Head of caudate nucleus (tissue), 42 donors: ENCODE measurements at places on chromosomes 5 and 9.
A peak's percentile ranks its signal among the peaks of the same experiment; 100 is the strongest.

- DNase-seq: no peak
Measured at GRCh38 chr5:132641241-132641723, 16.7 kb upstream of the IL13 start.

DNA sequence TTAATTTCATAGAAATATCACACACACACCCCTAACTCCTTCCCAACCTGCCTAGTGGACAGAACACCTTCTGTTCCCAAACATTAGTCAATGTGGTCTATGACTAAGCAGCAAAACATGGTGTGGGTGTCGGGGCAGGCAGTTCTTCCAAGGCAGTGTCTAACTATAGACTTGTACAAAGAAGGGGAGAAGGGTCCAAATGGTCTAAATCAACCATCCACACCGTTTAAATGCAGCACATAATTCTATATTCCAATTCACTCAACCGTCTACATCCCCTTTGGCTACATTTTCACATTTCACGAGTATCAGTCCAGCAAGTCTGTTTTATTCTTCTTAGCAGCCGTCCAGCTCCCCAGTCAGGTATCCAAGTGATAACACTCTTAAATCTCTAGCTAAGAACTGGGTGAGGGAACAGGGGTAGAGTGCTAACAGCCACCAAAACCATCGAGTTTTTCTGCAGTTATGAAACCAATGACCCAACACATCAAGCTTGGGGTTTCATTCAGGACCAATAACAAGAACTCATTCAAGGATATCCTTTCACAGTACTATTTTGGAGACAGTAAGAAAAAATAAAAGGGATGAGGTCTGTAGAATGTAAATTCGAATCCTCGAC is 3.3 kb downstream of the ZNF608 start:
- no peak for DNase-seq

- DNase-seq: no peak
Measured at GRCh38 chr5:65072850-65073249, 304.1 kb downstream of the CWC27 start.

GRCh38 chr5:135851915-135852845 is 17.7 kb downstream of the SLC25A48 start:
- no peak for DNase-seq

GRCh38 chr5:141848744-141849414 is 29.3 kb downstream of the PCDH1 start:
- no peak for DNase-seq

DNA sequence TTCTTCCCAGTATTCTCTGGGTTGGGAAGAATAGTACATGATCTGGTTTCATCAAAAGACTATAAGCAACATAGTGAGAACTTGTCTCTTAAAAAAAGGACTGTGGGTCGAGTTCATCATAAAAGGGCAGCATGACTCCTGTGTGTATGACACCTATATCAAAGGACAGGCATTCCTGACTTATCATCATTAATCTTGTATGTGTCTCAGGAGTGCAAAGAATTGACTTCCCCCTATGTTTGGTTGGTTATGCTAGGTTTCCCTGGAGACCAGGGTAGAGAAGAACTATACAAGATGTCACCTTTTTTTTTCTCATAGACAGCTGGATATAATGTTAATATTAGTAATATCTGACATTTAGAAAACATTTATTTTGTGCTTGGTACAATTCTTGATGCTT is 173.1 kb upstream of the ANKRD55 start:
- DNase-seq: no peak

DNA sequence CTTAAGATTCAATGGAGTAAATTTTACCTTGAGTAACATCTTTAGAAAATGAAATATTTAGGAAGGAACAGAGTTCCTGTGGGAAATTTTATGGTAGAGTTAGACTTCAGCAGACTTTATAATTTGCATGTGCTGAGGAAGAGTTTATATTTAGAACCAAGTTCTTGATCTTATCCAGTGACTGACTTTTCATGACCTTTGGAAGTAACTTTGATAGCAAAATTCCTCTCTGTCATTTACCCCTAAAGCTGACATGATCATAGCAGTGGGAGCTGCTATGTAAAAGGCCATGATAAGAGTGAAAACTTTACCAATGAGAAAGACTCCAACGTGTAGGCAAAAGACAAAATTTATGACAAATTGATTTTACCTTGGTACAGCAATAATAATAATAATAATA is 1071.8 kb upstream of the DMAC1 start:
- no peak for DNase-seq

GRCh38 chr5:33067291-33067690 is 356.2 kb downstream of the NPR3 start:
- DNase-seq: no peak

DNA sequence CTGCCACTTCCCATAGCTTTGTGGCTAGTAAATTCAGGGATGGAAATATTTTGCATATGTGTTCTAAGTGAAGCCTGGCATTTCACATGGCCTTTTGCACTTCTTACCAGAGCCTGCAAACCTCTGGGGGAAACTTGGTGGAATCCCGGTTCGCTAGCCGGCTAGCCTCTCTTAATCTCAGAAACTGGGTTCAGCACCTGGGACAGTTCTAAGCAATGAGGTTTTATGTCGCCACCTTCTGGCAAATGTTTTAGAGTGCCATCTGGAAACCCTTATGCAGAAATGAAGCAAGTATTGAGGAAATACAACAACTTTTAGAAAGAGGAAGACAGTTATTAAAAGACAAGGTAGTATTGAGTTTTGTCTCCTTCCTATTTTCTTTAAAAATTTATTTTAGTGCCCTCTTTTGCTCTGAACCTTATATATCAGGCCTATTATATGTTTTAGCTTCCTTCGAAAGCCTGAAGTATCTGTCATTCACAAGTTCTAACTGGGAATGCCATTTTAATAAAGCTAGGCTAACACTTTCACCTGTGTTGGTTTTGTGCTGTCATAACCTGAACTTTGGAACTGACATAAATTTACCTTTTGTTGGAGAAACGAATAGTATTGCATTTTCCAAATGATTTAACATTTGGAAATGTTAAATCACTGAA is 963 bp upstream of the HTR1A start:
- DNase-seq: peak; percentile 39

DNA sequence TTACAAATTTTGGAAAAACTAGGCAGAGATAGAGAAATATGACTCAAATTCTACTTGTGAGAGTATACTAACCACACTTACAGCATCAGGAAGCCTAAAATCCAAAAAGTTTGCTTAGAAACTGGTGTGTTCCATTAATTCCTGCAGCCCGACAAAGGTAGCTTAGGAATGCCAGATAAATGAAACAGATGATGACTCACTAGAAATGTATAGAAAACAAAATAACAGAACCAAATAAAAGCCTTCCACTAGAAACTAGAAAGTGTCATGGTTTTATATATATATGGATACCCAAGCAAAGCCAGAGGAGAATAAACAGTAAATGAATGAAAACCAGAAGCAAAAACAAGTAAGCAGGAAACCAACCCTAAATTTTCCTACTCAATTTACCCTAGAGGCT is 272.2 kb upstream of the PRDM9 start:
- no peak for DNase-seq

- DNase-seq: no peak
Measured at GRCh38 chr9:130658893-130659698, 5.3 kb upstream of the PRDM12 start.

DNA sequence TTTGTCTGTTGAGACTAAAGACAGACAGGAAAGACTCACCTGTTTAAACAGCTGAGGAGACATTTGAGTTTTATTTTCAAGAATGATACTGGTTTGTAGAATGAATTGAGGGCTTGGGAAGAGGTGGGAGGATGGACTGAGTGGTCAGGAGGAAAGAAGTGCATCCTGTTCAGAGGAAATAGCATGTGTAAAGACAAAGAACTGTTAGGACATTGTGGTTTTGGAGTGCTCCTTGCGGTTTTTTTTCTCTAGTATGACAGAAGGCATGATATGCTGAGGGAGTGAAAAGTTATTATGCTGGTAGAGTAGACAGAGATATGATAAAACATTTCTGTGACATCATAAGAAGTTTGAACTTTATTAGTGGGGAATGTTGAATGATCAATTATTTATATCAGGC is 270.7 kb upstream of the ELAVL2 start:
- DNase-seq: no peak

GRCh38 chr5:41181691-41182564 is 31.4 kb downstream of the C6 start:
- DNase-seq: no peak

GRCh38 chr9:75626860-75627259 is 263.6 kb upstream of the PCSK5 start:
- no peak for DNase-seq

DNA sequence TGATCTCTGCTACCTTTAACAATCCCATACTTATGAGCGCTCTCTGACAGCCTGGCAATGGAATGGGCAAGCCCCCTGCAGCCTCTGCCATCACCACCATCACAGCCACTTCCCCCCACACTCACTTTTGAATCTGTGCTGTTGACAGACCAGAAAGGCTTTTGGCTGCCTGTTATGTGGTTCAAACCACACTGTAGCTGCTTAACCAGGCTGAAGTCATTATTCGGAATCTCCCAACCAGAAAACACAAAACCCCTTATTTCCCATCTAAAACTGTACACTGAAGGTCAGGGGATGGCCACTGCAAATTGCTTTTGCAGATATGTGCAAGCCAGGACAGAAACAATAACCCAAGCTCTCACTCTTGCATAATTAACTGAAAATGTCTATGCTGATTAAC is 35.8 kb downstream of the PTCH1 start:
- no peak for DNase-seq

DNA sequence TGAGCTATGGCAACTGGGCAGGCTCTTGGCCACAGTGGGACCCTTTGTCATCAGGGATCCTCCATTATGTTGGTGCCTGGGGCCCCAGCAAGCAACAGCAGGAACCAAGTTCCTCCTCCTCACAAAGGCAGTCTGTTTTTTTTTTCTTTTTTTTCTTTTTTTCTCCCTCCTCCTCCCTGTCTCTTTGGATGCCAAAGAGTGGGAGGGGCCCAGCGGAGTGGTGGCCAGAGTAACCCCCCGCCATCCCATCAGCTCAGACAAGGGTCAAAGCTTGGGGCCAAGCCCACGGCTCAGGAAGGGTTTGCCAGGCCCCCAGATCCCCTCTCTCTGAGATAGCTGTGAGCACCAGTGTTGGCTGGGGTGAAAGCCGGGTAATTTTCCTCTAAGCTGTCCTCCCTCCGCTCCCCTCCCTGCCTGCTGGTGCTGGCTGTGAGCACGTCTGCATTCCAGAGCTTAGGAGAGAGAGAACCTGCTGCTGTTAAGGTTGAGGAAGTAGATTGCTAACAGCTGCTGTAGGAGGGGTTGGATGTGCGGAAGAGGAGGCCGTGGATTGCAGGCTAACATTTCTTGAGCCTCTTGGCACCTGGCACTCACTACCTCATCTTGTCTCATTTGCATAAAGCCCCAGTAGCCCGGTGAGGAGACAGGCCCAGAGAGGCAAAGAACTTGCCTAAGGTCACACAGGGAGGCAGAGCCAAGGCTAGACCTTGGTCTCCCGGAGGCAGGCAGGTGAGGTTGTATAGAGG is 21.2 kb downstream of the GSN start:
- peak; percentile 55 for DNase-seq

GRCh38 chr5:157172403-157172802 is 6.3 kb upstream of the GARIN3 start:
- DNase-seq: no peak
